Activated CD4-positive, alpha-beta memory T cell treated with anti-CD3 and anti-CD28 coated beads, Interleukin-2, amount 10 ng/mL, durations not matched to agents 7 days and 5 days (primary cell): ENCODE measurements at places on chromosomes 2 and 18.

DNA sequence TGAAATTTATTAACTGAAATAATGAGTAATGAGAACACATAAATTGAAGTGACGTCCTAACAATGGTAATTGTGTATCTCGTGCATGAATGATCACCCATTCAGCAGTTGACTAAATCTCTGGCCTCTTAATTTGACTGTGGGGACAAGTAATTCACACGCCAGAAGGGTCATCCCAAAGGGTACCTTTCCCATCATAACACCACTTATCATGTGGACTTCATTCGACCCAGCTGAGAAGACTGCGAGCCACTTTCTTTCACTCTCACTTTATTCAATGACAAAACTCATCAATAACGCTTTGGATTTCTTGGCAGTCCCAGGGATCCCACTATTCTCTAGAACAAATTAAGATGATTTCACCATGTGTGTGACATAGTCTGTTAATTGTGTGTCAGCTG lies 62.7 kb upstream of the LYPD1 start:
- DNase-seq, result no peak

GRCh38 chr2:138023298-138023697 lies 59.0 kb downstream of the HNMT start:
- DNase-seq, result no peak

GRCh38 chr2:222993920-222994650 lies 57.9 kb upstream of the KCNE4 start:
- DNase-seq, result no peak

DNA sequence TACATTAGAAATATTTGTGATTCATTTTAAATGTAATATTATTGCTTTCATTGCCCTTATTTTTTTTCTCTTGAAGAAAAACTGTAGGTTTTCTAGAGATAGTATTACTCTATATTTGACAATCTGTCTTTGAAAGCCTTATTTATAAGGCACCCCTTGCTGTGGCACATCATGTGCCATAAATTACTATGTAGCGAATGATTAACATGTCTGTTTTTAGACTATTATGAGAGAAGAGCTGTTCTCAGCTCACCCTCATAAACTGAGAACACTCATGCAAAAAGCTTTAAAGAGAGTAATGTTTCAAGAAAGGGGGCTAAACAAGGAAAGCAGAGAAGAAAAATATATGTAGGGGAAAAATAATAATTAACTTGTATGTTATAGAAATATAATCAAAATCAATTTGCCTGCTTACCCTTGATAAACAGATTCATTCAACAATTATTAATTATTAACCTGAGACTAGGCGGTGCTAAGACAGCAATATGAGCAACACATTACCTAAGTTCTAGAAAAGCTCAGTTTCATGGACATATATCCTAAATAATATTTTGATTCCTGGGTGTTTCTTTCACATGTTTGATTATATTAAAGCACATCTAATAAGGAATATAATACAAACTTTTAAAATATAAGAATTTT lies 69.0 kb downstream of the RAB3GAP1 start:
- DNase-seq, result no peak

DNA sequence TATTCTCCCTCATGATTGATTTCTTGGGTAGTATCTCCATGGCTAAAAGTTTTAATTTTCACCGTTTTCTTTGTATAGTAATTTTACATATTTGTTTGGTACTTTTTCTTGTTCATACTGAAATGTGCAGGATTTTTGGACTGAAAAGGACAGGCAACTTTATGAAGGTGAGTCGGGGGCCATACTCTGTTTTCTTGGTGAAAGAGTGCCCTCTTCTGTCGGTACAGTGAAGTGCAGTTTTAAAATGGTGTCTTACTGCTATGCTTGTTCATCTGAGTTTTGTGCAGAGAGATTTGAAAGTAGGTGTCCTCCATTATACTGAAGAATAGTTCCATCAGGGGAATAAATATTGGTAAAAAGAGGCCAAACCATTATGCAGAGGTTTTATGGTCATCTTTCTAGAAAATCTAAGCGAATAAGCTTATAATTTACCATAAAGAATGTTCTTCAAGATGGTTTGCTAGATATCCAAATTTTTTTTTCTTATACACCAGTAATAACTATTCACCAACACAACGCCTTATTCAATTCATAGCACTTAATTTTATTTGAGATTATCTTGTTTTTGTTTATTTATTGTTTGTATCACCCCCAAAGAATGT lies 8.7 kb upstream of the SERPINB13 start:
- DNase-seq, result peak; percentile 22

GRCh38 chr2:46050489-46050888 lies 246.7 kb upstream of the EPAS1 start:
- no peak for DNase-seq

DNA sequence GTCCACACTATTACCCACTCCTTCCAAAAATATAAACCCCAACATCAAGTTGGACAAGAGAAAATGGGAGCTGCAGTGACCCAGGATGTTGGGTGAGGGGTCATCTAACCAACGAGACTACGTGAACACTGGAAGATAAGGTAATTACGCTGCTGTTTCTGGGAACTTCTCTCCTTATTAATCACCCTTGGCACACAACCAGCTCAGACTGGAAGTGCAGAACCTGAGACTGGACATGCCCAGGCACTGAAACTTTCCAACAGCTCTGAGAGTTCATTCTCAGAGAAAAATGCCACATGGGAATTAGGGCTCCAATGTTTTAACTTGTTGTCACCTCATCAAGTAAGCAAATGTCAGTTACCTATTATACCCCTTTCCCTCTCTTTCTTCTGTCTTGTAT lies 135.3 kb downstream of the CCDC148 start:
- no peak for DNase-seq

DNA sequence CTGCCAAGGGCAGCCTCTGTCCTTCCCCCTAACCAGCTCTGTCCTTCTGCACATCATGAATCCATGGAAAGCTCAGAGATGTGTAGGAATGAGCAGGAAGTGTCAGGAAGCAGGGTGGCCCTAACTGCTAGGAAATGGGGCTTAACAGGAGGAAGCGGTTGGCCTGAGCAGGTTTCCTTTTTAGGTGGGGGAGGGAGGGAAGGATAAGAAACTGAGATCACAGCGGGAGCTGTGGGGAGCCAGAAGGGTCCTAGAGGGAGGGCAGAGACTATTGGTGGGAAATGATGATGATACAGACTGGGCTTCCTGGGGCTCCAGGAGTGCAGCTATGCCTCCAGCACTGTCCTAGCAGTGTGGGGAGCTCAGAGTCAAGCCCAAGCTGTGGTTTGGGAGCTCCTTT lies 182.0 kb downstream of the SH3BP4 start:
- no peak for DNase-seq

- DNase-seq, result no peak
These were observed 44.9 kb downstream of the PTPN2 start for GRCh38 chr18:12839057-12839525.

DNA sequence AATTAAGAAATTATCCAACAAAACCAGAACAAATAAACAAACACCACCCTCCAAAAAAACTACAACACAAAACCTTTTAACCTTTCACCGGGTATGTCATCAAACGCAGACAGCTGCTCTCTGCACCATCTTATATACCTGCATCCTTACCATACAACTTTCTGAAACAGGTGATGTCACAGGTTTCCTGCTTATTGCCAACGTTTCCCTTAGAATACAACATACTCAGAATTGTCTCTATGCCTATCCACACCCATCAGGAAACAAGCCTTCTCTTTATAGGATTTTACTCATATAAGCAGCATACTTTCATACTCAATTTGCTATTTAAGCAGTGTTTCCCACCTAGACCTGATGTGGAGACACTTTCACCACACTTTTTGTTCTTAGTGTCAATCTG lies 181.0 kb downstream of the DYM start:
- DNase-seq, result no peak

- DNase-seq, result no peak
These were observed 253.6 kb downstream of the SOX11 start for GRCh38 chr2:5945742-5946141.

DNA sequence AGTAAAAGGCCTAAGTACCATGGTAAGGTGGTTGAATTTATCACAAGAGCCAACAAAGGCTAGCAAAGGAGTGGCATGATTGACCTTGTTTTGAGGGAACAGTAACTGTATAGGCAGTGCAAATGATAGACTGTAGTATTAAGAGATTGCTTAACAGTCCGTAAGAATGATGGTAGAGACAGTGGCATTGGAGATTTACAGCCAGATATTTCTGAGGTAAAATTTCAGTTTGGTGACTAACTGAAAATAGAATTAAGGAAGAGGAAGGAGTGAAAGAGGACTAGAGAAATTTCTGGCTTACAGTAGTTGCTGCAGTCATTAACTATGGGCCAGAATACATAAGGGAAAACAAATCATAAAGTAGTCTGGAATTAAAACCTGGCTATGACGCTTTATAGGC lies 4.4 kb upstream of the BAZ2B start:
- DNase-seq, result no peak

GRCh38 chr2:164456619-164457018 lies 164.7 kb downstream of the GRB14 start:
- DNase-seq, result no peak

GRCh38 chr2:28449488-28450395 lies 46.1 kb upstream of the PLB1 start:
- DNase-seq, result peak; percentile 86

DNA sequence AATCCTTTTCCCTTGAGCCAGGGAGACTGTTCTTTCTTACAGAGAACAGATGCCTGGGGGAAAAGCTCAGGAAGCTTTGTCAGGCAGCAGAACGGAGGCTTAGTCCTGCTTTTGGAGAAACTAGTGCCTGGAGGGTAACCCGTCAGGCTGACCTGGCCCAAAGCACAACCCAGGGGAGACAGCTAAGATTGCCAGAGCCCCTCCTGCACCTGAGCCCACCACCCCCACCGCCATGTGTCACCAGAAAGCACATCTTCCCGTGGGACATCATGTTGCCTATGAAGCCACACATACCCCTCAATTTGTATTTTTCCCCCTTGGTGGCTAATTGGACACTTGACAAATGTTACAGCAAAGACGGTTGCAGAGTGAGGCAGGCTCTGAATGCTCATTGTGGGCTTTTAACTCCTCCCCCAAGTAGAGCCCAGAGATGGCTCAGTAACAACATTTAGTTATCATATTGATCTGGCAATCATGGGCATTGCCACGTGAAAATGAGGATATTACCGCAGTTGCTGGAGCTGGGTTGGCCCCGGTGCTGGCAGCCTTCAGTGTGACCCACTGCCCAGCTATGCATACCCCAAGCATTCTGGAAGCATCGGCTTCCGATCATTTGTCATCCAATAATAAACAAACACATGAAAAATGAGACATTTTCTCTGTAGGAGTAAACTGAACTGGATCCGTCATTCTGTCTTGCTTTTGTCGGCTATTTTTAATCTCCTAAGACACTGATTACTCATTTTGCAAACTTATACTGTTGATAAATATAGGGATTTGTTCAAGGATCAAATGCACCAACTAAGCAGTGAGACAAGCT lies 229.5 kb downstream of the ATAD2B start:
- DNase-seq, result no peak

GRCh38 chr2:233075141-233075965 lies 15.2 kb downstream of the INPP5D start:
- DNase-seq, result peak; percentile 22

DNA sequence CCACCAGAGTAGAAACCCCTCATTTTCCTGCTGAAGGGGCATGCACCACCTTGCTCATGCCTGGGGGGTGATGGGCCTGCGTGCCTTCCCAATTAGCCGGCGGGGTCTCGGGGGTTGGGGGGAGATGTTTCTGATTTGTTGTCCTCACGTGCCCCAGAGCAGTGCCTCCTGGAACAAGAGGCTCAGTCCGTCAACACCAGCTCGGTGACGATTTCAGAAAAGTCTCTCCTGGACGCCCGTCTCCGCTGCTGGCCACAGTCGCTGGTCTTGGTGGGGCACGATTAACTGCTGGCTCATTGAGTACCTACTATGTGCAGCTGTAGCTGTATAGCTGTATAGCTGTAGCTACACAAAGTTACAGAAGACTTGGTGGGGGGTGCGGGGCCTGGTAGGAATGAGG lies 4.4 kb downstream of the ACKR3 start:
- no peak for DNase-seq

DNA sequence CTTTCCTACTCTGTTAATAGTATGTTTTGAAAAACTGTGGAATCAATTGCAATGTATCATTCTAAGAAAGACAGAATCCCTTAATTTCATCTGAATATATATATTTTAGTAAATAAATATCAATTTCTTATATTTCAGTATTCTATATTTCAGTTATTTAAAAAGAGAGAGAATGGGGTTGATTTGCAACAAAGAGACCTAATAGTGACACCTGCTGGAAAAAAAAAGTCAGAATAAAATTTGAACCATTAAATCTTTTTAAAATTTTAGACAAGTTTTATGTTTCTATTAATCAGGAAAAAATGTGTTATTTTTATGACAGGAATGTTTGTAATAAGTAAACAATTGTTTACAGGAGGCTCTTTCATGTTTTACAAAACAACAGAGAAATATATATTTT lies 20.7 kb upstream of the CCNT2 start:
- DNase-seq, result no peak

- DNase-seq, result no peak
These were observed 48.7 kb downstream of the ACKR3 start for GRCh38 chr2:236618370-236618769.

- DNase-seq, result no peak
These were observed 200.7 kb upstream of the TNP1 start for GRCh38 chr2:217060516-217060915.

GRCh38 chr2:33051586-33052360 lies 105.0 kb downstream of the LTBP1 start:
- DNase-seq, result no peak
